NCI-H2081 (cell line): ENCODE measurements at places on chromosomes 5 and 9.

- no peak for DNase-seq
These were observed 19.7 kb downstream of the STK10 start for GRCh38 chr5:172168311-172168710.

- peak; percentile 91 for DNase-seq
These were observed 500 bp upstream of the GNAQ start for GRCh38 chr9:78031893-78032729.

DNA sequence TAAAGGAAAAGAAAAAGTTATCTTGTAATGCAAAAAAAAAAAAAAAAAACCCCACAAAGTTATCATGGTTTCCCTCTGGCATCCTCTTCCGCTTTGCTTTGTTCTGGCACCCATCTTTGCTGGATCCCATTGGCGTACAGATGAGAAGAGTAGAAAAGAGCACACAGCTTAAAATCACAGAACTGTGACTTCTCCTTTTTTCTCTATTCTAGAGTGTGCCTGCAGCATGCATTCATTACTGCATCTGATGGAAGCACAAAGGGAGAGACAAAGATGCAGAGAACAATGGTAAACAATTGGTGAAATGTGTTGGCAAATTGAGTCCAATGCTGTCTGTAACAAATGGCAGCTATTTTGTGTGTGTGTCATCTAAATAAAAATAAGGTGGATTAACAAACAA lies 440.8 kb upstream of the PIK3R1 start:
- no peak for DNase-seq

GRCh38 chr9:15889555-15889954 lies 336.7 kb downstream of the CCDC171 start:
- DNase-seq = no peak

GRCh38 chr9:92671323-92671722 lies 1.4 kb upstream of the IPPK start:
- DNase-seq = peak; percentile 7

DNA sequence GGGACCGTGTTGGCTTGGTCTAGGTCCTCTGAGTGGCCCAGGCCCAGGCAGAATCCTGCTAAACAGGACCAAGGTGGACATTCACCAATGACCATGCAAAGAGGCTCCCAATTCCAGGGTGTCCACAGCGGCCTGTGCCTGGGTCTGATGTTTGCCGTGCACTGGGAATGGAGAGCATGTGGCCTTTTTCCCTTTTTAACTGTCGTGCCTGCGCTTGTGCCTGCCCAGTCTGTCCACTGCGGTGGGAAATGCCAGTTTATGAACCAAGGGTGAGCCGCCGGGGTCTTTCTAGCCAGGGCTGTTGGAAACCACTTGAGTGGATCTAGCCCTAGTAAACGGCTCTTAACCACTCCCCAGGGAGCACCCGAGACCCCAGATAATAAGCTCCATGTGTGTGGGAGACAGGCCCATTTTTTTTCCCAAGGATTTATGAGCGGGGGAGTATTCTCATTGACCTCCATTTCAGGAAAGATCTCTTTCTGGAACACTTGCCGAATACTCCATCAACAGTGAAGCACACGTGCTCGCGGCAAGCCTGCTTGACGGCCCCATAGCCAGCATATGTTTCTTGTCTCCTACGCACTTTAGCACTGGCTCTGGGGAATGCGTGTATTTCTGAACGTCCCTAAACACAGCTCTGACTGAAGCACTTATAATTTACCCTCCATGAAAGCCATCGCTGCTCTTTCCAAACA lies 93.2 kb upstream of the PHYKPL start:
- no peak for DNase-seq

DNA sequence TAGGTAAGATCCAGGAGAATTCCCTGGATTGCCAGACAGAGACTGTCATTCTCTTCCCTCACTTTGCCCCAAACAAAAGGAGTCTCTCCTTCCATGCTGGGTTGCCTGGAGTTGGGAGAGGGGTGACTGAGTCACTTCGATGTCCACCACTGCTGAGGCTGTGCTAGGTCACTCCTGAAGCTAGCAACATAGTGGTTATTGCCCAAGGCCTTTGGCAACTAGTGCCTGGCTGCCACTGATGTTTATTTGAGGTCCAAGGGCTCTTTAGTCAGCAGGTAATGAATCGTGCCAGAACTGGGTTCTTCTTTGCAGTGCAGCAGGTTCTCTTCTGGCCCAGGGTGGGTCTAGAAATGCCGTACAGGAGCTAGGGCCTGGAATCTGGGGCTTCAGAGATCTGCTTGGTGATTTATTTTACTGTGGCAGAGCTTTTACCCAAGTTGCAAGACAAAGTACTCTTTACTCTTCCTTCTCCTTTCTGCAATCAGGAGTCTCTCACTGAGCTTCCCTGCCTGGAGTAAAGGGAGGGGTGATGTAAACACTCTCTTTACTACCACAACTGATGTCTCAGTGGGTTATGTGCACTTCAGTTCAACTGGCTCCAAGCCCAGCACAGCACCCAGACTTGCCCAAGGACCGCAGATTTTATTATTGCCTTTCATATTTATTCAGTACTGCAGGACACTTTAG lies 155.7 kb upstream of the SH3GL2 start:
- no peak for DNase-seq

DNA sequence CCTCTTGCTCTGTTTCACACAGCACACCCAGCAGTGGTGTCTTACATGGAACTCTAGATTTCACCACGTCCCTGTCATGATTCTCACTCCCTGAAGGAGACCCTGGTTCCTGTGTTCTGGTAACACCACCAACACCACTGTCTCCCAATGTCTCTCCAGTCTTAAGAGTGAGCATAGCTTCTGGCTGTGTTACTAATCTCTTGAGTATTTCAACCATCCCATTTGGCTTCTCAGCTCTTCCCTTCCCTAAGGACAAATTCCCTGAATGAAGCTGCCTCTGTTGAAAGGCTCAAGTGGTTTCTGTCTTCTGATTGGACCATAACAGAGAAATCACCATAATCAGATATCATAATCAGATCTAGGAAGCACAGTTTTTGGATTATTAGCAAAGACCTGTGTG lies 311.8 kb downstream of the DNAH5 start:
- no peak for DNase-seq

- DNase-seq = no peak
These were observed 324.7 kb downstream of the TLE4 start for GRCh38 chr9:79896390-79896980.

DNA sequence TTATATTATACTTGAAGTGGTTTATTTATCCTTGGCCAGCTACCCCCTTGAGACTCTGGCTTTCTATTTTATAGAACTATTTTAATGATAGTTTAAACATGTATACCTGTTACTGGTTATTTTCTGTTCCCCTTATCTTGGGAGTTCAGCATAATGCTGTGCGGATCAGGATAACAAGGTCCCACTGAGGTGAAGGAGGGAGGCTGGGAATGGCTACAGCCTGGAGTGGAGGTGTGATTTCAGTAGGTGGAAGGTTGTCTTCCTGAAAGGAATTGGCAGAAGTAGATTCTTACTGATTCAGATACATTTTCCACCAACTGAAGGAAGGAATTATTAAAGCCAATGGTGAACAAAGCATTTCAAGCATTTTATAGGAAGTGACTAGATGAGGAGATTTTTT lies 38.9 kb downstream of the PAM start:
- peak; percentile 41 for DNase-seq

GRCh38 chr9:84711936-84712335 lies 42.4 kb downstream of the NTRK2 start:
- DNase-seq = peak; percentile 95

- DNase-seq = no peak
These were observed at the start of gene PCDHB15 for GRCh38 chr5:141245250-141245717. Gene PCDHB15 (plus strand): TSS chr5:141245395. CDS start chr5:141245579, 184 bp downstream.

DNA sequence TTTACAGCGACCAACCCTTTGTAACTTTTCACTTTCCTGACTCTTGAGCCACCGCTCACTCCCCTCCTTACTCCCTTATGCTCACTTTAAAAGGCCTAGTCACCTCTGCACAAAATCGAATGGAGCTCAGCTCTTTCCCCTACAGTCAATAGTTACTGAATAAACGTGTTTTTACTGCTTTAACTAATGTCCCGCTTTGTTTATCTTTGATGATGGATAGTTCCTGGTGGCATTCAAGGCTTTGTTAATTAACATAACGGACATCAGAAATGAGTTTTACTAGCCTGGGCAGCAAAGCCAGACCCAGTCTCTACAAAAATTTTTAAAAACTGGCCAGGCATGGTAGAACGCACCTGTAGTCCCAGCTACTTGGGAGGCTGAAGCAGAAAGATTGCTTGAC lies 5.0 kb downstream of the SERINC5 start:
- peak; percentile 2 for DNase-seq
